Thyroid gland (tissue), 4 donors: ENCODE measurements at places on chromosomes 1 and 21.
A peak's percentile ranks its signal among the peaks of the same experiment; 100 is the strongest.

- H3K4me1 ChIP-seq: no peaks in the 10 kb centered on the region
- H3K4me3 ChIP-seq: no peak overlapping the region
- DNase-seq: no peak
- no peaks in the 10 kb centered on the region for H3K27me3 ChIP-seq
- no peak overlapping the region for H3K27ac ChIP-seq
- no peaks in the 10 kb centered on the region for H3K36me3 ChIP-seq
These were observed 1537.1 kb downstream of the PLA2G4A start for GRCh38 chr1:188365874-188366273.

- no peak overlapping the region for H3K4me3 ChIP-seq
- no peak for DNase-seq
- no peaks in the 10 kb centered on the region for H3K27me3 ChIP-seq
- H3K36me3 ChIP-seq: no peaks in the 10 kb centered on the region
- H3K4me1 ChIP-seq: no peaks in the 10 kb centered on the region
These were observed 54.1 kb upstream of the C1orf53 start for GRCh38 chr1:197848350-197848749.

DNA sequence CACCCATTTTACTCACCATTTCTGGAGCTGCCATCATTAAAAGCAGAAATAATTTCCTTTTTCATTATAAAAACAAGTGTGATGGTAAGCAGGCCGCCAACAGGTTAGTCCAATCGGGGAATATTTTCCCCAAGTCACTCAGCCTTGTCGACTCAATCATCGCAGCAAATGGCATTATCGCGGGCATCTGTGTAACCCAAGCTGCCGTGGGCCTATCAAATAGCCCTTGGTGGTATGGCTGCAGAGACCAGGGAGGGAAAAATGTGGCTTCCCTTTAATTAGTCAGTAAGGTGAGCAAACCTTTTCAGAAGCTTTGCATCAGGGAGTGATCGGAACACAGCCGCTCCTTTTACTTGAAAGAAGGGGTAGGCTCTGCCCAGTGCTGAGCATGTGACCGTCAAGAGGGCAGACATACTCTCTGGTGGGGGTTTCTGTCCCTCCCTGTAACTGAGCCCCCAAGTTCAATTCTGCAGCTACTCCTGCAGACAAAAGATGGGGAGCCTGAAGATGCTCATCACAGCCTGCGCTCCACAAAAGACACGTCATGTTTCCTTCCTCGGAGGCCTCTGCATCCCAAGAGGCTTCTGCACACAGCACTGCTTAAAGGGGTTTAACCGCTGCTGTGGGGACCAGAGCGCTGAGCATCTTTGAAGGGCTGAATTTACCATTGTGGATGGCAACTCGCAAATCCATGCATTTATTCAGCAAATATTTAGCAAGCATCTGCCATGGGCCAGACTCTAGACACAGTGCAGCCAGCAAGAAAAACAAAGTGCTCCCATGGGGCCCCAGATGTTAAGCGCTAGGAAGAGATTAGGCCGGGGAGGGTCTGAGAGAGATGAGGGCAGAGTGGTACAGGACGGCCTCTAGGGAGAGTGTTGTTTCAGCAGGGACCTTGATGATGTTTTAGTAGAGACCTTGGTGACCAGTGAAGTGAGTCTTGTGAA, 1.2 kb upstream of the TMPRSS3 start:
- H3K27ac ChIP-seq: peak overlapping the region; percentile 43
- H3K4me1 ChIP-seq: peaks cover 9% of the 10 kb centered on the region
- no peaks in the 10 kb centered on the region for H3K27me3 ChIP-seq
- H3K4me3 ChIP-seq: no peak overlapping the region

GRCh38 chr1:165259706-165260428, 96.6 kb downstream of the LMX1A start:
- no peaks in the 10 kb centered on the region for H3K4me1 ChIP-seq
- no peak overlapping the region for H3K4me3 ChIP-seq
- H3K27me3 ChIP-seq: no peaks in the 10 kb centered on the region
- no peak overlapping the region for H3K27ac ChIP-seq
- DNase-seq: no peak

DNA sequence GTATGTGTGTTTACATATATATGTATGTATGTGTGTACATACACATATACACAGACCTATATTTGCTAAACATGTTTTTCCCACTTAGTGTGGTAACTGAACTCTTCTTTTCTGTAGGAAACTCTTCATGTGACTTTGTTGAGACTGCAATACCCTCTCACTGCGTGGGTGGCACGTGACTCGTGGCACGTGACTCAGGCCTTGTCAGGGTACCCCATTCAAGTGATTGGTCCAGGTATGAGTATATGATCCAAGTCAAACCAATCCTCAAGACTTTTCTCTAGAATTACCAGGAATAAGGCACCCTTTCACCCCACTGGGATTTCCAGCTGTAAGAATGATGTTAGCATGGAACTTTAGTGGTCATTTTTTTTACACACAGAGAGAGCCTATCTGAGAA, 149.2 kb upstream of the KCNK2 start:
- H3K36me3 ChIP-seq: no peaks in the 10 kb centered on the region
- no peaks in the 10 kb centered on the region for H3K4me1 ChIP-seq
- DNase-seq: no peak
- H3K27ac ChIP-seq: no peak overlapping the region

- no peaks in the 10 kb centered on the region for H3K27me3 ChIP-seq
- no peaks in the 10 kb centered on the region for H3K4me1 ChIP-seq
- H3K36me3 ChIP-seq: peaks cover 8% of the 10 kb centered on the region
- no peak overlapping the region for H3K4me3 ChIP-seq
These were observed 17.1 kb downstream of the RPAP2 start for GRCh38 chr1:92315766-92316599.

DNA sequence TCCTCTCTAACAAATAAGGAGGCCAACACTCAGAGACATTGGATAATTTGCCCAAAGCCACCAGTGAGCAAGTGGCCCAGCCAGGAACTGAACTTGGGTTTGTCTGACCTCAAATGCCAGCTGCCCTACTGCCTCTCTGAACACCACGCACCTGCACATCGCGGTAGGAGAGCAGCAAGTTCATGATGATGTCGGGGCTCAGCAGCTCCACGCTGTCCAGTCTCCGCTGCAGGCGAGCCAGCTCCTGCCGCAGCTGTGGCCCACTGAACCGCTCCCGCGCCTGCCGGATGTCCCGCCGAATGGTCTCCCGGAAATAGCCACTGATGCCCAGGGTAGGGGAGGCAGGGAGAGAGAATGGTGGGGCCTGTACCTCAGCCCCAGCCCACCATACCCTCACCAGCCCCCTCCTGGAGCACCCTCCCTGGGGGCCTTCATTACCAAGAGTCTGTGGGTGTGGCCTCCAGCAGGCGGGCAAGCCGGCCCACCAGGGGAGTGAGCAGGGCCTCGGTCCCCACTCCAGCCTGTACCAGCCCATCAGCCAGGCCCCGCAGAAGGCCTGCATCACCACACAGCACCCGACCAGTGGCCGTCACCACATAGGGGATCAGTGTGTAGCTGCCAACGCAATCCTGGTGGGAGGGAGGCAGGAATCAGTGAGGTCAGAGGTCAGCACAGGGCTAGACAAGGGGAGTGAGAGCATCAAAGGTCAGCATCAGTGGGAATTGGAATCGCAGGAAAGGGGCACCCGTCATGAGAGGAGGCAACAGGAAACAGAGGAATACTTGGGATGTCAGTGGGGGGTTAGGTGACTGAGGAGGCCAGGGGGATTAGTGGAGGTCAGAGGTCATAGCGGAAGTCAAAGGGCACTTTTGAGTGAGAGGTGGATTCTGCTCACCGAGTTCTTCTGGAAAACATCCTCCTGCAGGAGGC, 2.7 kb downstream of the MAP3K6 start:
- no peak for DNase-seq
- no peaks in the 10 kb centered on the region for H3K27me3 ChIP-seq
- H3K36me3 ChIP-seq: peaks cover 15% of the 10 kb centered on the region
- H3K27ac ChIP-seq: no peak overlapping the region
- H3K4me1 ChIP-seq: peaks cover 5% of the 10 kb centered on the region
- H3K4me3 ChIP-seq: no peak overlapping the region

DNA sequence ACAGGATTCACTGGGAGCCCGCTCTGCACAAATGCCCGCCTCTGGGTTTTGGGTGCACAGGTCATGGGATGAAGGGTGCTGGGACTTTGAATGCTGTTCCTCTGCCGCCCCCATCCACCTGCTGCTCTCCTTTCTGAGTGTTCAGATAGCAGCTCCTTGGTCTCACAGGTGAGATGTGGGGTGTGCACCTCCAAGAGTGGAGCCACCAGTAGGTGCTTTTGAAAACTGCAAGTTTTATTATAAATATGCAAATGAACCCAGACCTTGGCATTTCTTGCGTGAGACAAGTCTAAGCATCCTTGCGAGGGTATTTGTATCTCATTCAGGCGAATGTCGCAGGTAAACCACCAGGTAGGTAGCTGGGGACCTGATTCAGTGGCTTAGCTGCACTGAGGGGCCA, 30.2 kb downstream of the OBSCN start:
- no peak overlapping the region for H3K27ac ChIP-seq
- peaks cover under 1% of the 10 kb centered on the region for H3K36me3 ChIP-seq
- no peaks in the 10 kb centered on the region for H3K27me3 ChIP-seq
- no peaks in the 10 kb centered on the region for H3K4me1 ChIP-seq
- no peak overlapping the region for H3K4me3 ChIP-seq

GRCh38 chr1:76939817-76940216, 72.5 kb downstream of the ST6GALNAC5 start:
- no peaks in the 10 kb centered on the region for H3K36me3 ChIP-seq
- H3K4me1 ChIP-seq: no peaks in the 10 kb centered on the region
- H3K27me3 ChIP-seq: no peaks in the 10 kb centered on the region
- no peak for DNase-seq
- H3K27ac ChIP-seq: no peak overlapping the region

DNA sequence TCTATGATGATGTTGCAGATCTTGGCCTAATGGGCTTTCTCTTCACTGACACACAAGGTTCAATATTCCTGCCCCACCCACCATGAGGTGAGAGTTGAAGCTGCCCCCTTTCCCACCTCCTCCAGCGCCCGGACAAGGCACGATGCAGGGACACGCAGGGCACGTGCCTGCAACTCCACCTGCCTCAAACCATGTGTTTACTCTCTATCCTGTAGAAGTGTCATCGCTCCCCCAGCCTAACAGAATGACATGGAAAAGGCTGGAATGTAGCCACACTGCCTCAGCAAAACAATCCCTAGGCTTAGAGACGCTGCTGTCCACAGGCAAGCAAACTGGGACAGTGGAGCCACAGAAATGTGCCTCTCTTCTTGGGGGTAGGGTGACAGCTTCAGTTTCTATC, 92.9 kb upstream of the SOD1 start:
- H3K4me3 ChIP-seq: no peak overlapping the region
- no peaks in the 10 kb centered on the region for H3K27me3 ChIP-seq
- no peaks in the 10 kb centered on the region for H3K36me3 ChIP-seq
- H3K4me1 ChIP-seq: no peaks in the 10 kb centered on the region
- no peak for DNase-seq

DNA sequence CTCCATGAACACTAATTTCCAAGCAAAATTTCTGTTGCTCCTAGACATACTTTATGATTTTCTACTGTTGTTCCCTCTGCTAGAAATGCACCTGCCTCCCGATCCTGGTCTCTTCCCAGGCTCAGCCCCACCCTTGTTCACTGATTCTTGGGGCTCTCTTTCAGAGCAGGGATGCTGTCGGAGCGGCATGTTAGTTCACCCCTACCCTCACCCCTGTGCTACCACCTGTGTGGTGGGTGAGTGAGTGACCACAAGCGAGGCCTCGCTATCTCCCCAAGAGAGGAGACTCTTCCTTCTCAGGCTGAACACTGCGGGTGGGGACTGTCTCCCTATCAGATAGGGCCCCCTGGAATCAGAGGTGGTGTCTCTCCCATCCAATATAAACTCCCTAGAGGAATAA, 4.9 kb upstream of the S100A8 start:
- H3K4me1 ChIP-seq: no peaks in the 10 kb centered on the region
- no peaks in the 10 kb centered on the region for H3K27me3 ChIP-seq
- H3K27ac ChIP-seq: no peak overlapping the region
- H3K4me3 ChIP-seq: no peak overlapping the region

DNA sequence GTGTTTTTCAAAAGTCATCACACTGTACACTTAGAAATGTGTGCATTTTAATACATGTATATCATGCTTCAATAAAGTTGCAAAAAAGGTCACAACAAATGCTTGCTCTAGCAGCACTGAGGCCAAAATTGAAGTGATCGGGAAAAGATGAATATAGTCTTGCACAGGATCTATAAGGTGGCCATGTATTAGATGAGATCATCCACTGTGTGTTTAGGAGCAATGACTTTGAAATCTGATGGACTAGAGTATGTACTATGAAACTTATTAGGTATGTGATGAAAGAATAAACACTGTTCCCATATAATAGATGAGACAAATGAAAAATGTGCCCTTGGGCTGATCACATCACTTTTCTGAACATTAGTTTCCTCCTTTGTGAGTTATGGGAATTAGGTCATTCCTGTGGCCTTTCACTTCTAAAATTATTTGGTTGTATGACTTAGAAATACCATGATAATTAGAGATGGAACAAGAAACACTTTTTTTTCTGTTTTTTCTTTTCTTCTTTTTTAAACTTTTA, 984.6 kb downstream of the ADGRL2 start:
- no peak overlapping the region for H3K4me3 ChIP-seq
- no peak overlapping the region for H3K27ac ChIP-seq
- no peaks in the 10 kb centered on the region for H3K27me3 ChIP-seq
- H3K4me1 ChIP-seq: no peaks in the 10 kb centered on the region

- H3K4me1 ChIP-seq: peaks cover 7% of the 10 kb centered on the region
- H3K4me3 ChIP-seq: no peak overlapping the region
- DNase-seq: no peak
- H3K27ac ChIP-seq: no peak overlapping the region
- no peaks in the 10 kb centered on the region for H3K36me3 ChIP-seq
These were observed 173.7 kb downstream of the LYPLAL1 start for GRCh38 chr1:219347376-219347775.

- no peaks in the 10 kb centered on the region for H3K4me1 ChIP-seq
- H3K4me3 ChIP-seq: no peak overlapping the region
- no peaks in the 10 kb centered on the region for H3K36me3 ChIP-seq
- H3K27ac ChIP-seq: no peak overlapping the region
- DNase-seq: no peak
These were observed 13.9 kb upstream of the ASAP3 start for GRCh38 chr1:23497777-23498439.

- H3K27ac ChIP-seq: no peak overlapping the region
- DNase-seq: no peak
- H3K27me3 ChIP-seq: no peaks in the 10 kb centered on the region
- no peak overlapping the region for H3K4me3 ChIP-seq
These were observed 94.7 kb upstream of the ACTRT2 start for GRCh38 chr1:2926447-2927055.

GRCh38 chr1:22503721-22504410, 52.2 kb downstream of the ZBTB40 start:
- H3K27ac ChIP-seq: peak overlapping the region; percentile 59
- H3K36me3 ChIP-seq: no peaks in the 10 kb centered on the region
- H3K4me1 ChIP-seq: peaks cover 35% of the 10 kb centered on the region
- no peaks in the 10 kb centered on the region for H3K27me3 ChIP-seq
- DNase-seq: no peak
